Type B pancreatic cell (in vitro differentiated cells): ENCODE measurements at places on chromosomes 1 and 21.
A peak's percentile ranks its signal among the peaks of the same experiment; 100 is the strongest.

DNA sequence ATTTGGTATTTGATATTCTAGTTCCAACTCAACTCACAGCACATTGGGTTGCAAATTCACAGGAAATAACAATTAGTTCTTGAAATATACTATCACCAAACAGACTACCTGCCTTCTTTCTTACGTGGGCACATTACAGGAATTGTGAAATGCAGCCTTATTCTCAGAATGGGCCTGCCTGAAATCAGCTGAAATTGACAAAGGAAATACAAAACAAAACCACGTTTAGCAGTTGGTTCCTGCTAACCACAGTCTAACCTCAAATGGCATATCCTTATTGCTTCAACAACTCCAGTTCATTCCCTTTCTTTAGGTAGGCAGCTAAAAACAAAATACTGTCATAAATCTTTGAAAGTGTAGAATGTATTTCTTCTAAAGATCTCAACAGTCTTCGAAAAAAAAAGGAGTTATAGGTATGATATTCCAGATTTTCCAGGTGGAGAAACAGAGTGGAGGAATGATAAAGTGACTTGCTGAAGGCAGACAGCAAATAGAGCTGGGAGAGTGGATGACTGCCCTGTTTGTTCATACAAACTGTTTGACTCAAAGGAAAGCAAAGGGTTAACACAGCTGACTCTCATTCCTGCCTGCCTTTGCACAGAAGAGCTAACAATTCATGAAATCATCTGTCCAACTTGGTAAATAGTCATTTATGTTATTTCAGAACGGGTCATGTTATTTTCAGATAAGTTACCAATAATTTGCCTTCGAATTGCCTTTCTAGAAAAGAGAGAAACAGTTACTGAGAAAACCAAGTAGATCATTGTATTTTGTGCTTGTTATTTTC is 1.6 kb upstream of the GREM2 start:
- H3K4me3 ChIP-seq, result peak overlapping the region; percentile 71
- no peak for DNase-seq
- H3K27me3 ChIP-seq, result peaks cover 66% of the 10 kb centered on the region

DNA sequence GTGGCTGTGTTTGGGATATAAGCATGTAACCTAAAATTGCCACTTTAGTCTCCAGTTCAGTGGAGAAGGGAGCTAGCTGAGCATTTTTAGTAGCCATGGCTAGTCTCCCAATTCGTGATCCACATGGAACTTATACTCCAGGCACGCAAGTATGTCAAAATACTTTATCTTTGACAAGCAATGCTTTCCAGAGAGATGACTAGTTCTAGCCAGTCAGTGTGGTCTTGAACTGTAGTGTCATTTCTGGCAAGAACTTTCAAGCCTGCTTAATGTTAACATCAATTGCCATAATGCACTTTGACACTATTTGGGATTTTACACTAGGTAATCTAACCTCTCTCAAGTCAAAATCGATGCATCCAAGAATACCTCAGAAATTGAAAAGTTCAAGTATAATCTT is 660.0 kb downstream of the PTPRC start:
- H3K4me3 ChIP-seq, result no peak overlapping the region
- no peaks in the 10 kb centered on the region for H3K27me3 ChIP-seq
- H3K27ac ChIP-seq, result no peak overlapping the region
- peaks cover 27% of the 10 kb centered on the region for H3K4me1 ChIP-seq
- DNase-seq, result no peak
- H3K36me3 ChIP-seq, result no peaks in the 10 kb centered on the region

- no peak overlapping the region for H3K27ac ChIP-seq
- H3K27me3 ChIP-seq, result no peaks in the 10 kb centered on the region
- DNase-seq, result no peak
- peaks cover 11% of the 10 kb centered on the region for H3K4me1 ChIP-seq
- no peaks in the 10 kb centered on the region for H3K36me3 ChIP-seq
Measured at GRCh38 chr1:24720152-24720551, 25.1 kb upstream of the CLIC4 start.

GRCh38 chr1:115748401-115749150 is 19.9 kb downstream of the CASQ2 start:
- H3K4me1 ChIP-seq, result peaks cover 9% of the 10 kb centered on the region
- H3K27ac ChIP-seq, result peak overlapping the region; percentile 20
- H3K36me3 ChIP-seq, result no peaks in the 10 kb centered on the region
- no peak overlapping the region for H3K4me3 ChIP-seq
- DNase-seq, result no peak

DNA sequence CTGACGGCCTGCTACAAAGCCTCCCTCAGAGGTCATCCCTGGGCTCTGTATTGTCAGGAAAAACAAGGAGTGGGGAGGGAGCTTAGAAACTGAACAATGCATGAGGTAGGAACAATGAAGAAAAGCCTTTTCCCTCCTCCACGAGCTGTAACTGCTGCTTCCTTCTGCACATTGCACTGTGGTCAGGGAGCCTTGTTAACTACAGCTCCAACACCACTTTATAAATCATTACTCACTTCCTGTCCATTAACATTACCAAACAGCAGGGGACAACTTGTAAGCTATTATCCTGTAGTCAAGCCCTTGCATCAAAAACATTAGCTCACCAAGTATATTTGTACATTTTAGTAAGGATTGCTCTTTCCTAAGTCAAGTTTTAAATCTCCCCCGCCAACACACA is 336.0 kb upstream of the NR5A2 start:
- H3K27ac ChIP-seq, result no peak overlapping the region
- peaks cover 8% of the 10 kb centered on the region for H3K27me3 ChIP-seq
- no peak for DNase-seq
- no peak overlapping the region for H3K4me3 ChIP-seq
- H3K4me1 ChIP-seq, result peaks cover 20% of the 10 kb centered on the region
- H3K36me3 ChIP-seq, result no peaks in the 10 kb centered on the region

GRCh38 chr1:2382621-2383361 is 8.6 kb downstream of the MORN1 start:
- H3K4me3 ChIP-seq, result no peak overlapping the region
- no peaks in the 10 kb centered on the region for H3K27me3 ChIP-seq
- no peak for DNase-seq
- H3K4me1 ChIP-seq, result no peaks in the 10 kb centered on the region

- H3K27ac ChIP-seq, result no peak overlapping the region
- no peak for DNase-seq
- H3K36me3 ChIP-seq, result no peaks in the 10 kb centered on the region
Measured at GRCh38 chr1:214718724-214719123, 115.7 kb downstream of the CENPF start.

DNA sequence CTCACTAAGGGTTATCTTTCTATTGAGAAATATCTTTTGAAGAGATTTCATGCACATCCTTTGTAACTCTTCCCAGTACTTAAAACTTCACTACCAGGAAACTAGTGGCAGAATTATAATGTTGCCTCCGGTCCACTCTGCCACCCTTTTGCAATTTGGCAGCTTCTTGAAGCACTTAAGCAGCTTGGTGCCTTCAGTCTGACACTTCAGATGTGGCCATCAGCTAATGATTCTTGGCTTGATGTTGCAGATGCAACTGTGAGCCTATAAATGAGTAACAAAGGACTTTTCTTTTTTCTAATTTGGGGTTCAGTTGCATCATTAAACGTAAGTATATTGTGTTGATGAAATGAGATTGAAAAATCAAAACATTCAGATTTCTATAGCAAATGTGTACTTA is 187.5 kb upstream of the C21orf91 start:
- H3K27me3 ChIP-seq, result no peaks in the 10 kb centered on the region
- no peaks in the 10 kb centered on the region for H3K36me3 ChIP-seq
- H3K27ac ChIP-seq, result no peak overlapping the region
- H3K4me1 ChIP-seq, result no peaks in the 10 kb centered on the region
- no peak for DNase-seq

DNA sequence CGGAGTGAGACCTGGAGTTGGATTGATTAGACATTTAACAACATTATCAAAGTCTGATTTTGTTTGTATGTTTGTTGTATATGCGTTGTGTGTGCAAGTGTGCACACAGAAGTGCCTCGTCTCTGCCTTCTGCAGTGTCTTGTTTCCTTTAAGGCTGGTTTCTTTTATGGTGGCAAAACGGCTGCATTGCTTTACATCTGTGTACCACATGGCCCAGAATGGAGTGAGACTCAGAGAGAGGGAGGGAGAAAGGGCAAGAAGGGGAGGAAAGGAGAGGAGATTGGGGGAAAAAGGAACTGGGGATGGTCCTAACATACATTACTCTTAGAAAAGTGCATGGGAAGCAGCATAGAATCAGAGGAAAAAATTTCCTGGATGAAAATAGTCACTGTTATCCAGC is 99.7 kb upstream of the WLS start:
- peaks cover 6% of the 10 kb centered on the region for H3K27me3 ChIP-seq
- no peak overlapping the region for H3K4me3 ChIP-seq
- no peak for DNase-seq
- H3K36me3 ChIP-seq, result no peaks in the 10 kb centered on the region
- H3K4me1 ChIP-seq, result peaks cover 13% of the 10 kb centered on the region
- H3K27ac ChIP-seq, result no peak overlapping the region
